ENCODE measurements at places on chromosomes 2 and 18.

GRCh38 chr2:120418174-120418787, 72.3 kb downstream of the INHBB start:
- DNase-seq: no peak

GRCh38 chr2:178066890-178067669, 5.5 kb downstream of the PDE11A start:
- DNase-seq: no peak

GRCh38 chr18:35186291-35187034, 54.4 kb upstream of the ZNF397 start:
- no peak for DNase-seq

DNA sequence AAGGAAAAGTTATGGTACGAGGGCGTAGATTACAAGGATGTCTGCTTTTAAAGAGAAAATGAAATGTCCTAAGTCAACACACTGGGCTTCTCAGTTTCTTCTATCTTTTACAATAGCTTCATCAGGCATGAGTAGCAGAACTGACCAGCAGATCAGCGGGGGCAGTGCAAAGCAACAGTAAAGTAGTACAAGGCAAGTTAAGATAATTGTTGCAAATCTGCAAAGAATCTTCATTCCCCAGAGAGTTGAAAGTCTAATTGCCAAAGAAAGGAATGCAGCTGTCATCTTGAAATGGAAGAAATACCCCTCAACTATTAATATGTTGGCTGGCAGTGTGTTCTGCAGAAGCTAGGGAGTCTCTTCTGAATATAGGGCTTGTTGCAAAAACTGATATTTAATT, 60.2 kb upstream of the SLC39A10 start:
- no peak for DNase-seq

DNA sequence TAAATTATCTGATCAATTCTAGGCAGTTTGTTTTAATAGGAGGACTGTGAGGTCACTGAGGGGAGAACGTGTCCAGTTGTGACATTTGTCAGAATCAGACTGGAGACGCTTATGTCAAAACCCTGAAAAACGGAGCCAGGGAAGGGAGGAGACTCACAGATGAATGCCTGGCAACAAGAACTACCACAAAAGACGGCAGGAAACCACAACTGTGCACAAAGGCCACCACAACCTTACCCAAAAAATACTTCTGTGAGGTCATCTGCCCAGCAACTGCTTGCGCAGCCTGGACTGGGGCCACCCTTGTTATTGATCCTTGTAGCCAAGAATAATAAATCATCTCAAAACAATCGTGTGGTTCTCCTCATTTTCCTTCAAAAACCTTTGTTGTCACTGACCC, 173.0 kb upstream of the ALKAL2 start:
- no peak for DNase-seq

All from retina (tissue), 1 donor.